ENCODE measurements at places on chromosomes 11 and 22.

GRCh38 chr11:44028401-44028800, 19.4 kb upstream of the ACCSL start:
- no peak overlapping the region for H3K4me3 ChIP-seq
- H3K27ac ChIP-seq: no peak overlapping the region
- DNase-seq: no peak

- H3K27me3 ChIP-seq: no peaks in the 10 kb centered on the region
- peaks cover 1% of the 10 kb centered on the region for H3K36me3 ChIP-seq
- DNase-seq: no peak
- no peak overlapping the region for H3K4me3 ChIP-seq
- no peak overlapping the region for H3K27ac ChIP-seq
Measured at GRCh38 chr22:30640839-30641430, 5.4 kb downstream of the SLC35E4 start.

DNA sequence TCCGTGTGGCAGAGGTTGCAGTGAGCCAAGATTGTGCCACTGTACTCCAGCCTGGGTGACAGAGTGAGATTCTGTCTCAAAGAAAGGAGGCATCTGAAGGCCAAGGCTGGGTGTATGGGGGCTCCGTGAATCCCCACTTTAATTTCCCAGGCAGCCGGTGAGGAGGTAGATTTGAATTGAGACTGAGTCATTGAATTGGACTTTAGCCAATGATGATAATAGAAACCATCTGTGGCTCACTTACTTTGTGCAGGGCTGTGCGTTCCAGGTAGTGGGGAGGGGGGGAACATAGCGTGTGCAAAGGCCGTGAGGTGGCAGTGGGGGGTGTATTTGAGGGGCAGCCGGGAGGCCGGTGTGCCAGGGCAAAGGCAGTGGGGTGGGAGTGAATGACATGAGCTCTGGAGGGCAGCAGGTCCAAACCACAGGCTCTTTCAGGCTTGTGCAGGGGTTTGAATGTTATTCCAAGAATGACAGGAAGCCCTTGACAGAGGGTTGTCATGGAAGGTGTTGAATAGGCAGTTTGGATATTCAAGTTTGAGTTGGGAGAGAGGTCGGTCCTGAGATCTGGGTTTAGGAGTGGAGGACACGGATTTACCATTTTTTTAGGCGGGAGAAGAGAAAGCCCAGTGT, 6.1 kb downstream of the ARHGAP8 start:
- no peak overlapping the region for H3K4me3 ChIP-seq
- no peak for DNase-seq
- peaks cover 7% of the 10 kb centered on the region for H3K36me3 ChIP-seq
- H3K27ac ChIP-seq: no peak overlapping the region

DNA sequence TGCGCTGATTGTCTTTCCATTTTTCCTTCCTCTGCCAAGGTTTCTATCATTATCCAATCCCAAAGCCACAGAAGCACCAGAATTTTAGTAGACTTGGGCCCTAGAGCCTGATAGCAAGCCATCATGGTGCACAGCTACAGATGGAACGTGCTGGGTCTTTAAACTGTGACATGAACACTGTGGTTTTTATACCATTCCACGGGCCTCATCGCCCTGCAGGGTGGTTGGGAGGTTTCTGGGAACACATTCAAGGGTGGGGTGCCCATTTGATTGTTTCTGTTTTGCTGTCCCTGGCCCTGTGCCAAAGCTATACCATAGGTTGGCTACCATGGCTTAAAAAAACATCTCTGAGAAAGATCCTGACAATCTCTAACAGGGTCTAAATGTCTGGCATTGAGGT, 151.9 kb downstream of the CACNA1I start:
- H3K4me3 ChIP-seq: no peak overlapping the region
- H3K4me1 ChIP-seq: peaks cover 5% of the 10 kb centered on the region
- H3K27me3 ChIP-seq: peaks cover 5% of the 10 kb centered on the region

- H3K27ac ChIP-seq: no peak overlapping the region
- H3K4me3 ChIP-seq: no peak overlapping the region
- DNase-seq: no peak
- peaks cover 7% of the 10 kb centered on the region for H3K27me3 ChIP-seq
Measured at GRCh38 chr22:27719535-27720227, 81.9 kb downstream of the MN1 start.

DNA sequence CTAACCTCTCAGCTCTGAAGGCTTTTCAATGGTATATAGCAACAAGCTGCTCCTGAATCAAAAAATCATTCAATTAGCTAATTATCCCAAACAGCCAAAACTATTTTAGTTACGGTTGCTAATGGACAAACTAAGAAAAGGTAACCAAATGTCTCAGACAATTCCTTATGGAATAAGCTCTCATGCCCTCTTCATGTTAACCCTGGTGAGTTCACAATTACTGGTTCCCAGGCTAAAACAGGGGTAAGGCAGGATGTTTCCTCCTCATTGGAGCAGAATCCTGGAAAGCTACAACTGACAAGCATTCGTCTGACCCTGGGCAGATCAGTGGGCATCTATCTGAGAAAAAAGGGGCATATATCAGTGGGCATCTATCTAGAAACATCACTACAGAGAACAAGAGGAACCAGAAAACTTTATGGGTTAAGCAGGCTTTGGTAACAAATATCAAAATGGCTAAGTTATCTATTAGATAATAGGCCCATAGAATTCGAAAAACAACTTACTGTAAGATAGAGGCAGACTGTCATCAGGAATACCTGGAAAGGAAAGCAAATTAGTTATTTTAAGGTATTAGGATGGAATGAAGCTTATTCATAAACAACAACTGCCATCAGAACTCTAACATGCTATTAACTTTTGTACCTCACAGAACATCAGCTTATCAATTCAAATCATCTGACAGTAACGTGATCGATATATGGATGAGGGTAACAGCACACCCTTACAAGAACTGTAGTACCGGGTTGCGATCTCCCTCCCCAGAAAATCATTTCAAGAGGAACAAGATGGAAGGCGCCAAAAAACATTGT, 14.8 kb upstream of the WDR74 start:
- H3K4me1 ChIP-seq: peaks cover 45% of the 10 kb centered on the region
- no peak for DNase-seq
- peaks cover 23% of the 10 kb centered on the region for H3K36me3 ChIP-seq
- H3K4me3 ChIP-seq: peak overlapping the region; percentile 99
- no peaks in the 10 kb centered on the region for H3K27me3 ChIP-seq

DNA sequence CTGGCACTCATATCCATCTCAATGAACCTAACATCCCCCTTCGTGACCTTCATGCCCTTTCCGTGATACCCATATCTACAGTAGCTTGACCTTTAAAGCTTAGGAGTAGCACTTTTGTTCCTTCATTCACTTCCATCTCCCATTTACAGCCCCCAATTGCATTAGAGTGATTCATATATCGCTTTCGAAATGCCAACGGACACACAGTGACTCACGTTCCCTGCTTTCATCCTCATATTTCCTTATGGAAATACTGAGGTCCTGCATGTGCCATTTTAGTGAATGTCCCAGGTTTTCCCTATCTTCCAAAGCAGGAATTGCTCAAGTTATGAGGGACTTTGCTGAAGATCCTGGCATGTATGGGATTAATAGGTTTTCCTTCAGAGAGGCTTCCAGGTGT, 44.3 kb upstream of the CEP126 start:
- peaks cover 7% of the 10 kb centered on the region for H3K27me3 ChIP-seq
- H3K4me1 ChIP-seq: no peaks in the 10 kb centered on the region
- no peaks in the 10 kb centered on the region for H3K36me3 ChIP-seq
- H3K27ac ChIP-seq: no peak overlapping the region
- no peak for DNase-seq
- H3K4me3 ChIP-seq: no peak overlapping the region

DNA sequence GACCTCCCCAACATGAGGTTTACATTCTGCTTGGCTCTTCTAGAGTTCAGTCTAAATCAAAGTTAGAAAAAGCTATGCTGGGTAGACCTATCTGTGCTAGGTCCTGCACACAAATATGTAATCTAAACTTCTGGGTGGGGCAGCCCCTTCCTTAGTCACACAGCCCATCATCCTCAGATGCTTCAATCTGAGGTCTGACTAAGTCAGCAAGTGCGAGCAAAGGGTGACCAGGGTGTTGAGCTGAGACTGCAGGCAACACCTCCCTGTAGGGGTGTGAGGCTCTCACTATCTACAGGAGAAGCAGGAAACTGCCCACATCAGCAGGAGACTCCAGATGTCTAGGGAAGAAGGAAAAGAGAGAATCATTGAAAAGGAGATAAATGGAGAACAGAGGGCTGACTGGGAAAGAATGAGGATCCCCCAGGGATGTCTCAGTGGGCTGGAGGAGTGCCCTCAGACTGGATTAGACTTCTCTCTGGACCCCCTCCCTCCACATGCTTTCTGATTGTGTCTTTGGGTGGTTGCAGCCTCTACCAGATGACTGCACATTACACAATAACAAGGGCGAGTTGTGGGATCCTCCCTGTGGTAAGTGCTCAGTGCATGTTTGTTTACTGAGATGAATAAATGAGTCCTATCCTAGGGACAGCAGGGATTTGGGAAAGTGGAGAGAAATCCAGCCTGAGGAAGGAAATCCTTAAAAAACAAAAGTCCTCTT, 266.2 kb upstream of the PLET1 start:
- no peaks in the 10 kb centered on the region for H3K4me1 ChIP-seq
- H3K36me3 ChIP-seq: no peaks in the 10 kb centered on the region
- peaks cover 13% of the 10 kb centered on the region for H3K27me3 ChIP-seq
- no peak overlapping the region for H3K27ac ChIP-seq
- no peak for DNase-seq
- no peak overlapping the region for H3K4me3 ChIP-seq

- H3K36me3 ChIP-seq: peaks cover 2% of the 10 kb centered on the region
- H3K27me3 ChIP-seq: peaks cover 8% of the 10 kb centered on the region
- peaks cover 10% of the 10 kb centered on the region for H3K4me1 ChIP-seq
- H3K4me3 ChIP-seq: no peak overlapping the region
Measured at GRCh38 chr22:49833340-49834007, 5.8 kb upstream of the BRD1 start.

- no peak overlapping the region for H3K27ac ChIP-seq
- DNase-seq: no peak
- peaks cover 13% of the 10 kb centered on the region for H3K4me1 ChIP-seq
Measured at GRCh38 chr11:126265811-126266210, 2.9 kb downstream of the SRPRA start.

GRCh38 chr11:34940026-34940677, 23.7 kb downstream of the PDHX start:
- peaks cover 12% of the 10 kb centered on the region for H3K4me1 ChIP-seq
- DNase-seq: no peak
- H3K36me3 ChIP-seq: peaks cover 28% of the 10 kb centered on the region

- no peak for DNase-seq
- H3K4me3 ChIP-seq: no peak overlapping the region
- H3K27me3 ChIP-seq: no peaks in the 10 kb centered on the region
- peaks cover 4% of the 10 kb centered on the region for H3K36me3 ChIP-seq
- no peak overlapping the region for H3K27ac ChIP-seq
Measured at GRCh38 chr22:39927544-39927943, 26.7 kb downstream of the GRAP2 start.

DNA sequence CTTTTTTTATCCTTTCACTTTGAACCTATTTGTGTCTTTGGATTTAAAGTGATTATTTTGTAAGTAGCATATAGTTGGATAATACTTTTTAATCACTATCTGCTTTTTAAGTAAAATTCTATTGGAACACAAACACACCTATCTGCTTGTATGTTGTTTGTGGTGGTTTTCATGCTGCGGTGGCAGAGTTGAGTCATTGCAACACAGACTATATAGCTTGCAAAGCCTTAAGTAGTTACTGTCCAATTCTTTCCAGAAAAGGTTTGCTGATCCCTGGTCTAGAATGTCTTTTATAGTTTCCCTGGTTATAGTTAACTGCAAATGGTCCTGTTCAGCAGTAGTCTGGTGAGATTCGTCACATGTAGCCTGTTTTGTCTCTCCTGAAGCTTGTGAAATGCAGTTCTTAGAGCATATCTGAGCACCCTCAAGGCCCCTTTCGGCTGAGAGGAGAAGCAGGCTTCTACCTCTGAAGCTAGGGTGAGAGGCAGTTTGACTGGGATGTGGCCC, 21.5 kb downstream of the SHANK3 start:
- H3K27ac ChIP-seq: no peak overlapping the region
- H3K4me1 ChIP-seq: no peaks in the 10 kb centered on the region
- no peak overlapping the region for H3K4me3 ChIP-seq
- DNase-seq: no peak
- H3K36me3 ChIP-seq: no peaks in the 10 kb centered on the region

DNA sequence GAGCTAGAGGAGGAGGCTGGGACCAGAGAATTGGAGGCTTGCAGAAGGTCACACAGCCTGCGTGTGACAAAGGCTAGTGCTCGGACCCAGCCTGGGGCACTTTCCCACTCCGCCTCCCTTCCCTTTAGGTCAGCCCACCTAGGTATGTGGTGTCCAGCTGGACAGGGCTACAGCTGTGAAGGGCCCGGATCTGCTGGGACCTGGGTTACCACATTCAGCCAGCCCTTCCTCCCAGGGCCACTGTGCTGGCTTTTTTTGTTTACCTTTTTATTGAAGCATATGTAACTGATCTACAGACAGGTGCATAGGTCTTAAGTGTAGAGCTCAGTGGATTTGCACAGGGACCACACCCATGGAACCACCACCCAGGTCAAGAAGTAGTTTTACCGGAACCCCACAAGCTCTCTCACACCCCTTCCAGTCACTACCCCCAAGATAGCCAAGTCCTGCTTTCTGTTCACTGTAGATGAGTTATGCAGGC, 8.7 kb downstream of the CAPN5 start:
- peaks cover 9% of the 10 kb centered on the region for H3K27me3 ChIP-seq
- no peak overlapping the region for H3K27ac ChIP-seq
- no peak for DNase-seq
- no peaks in the 10 kb centered on the region for H3K36me3 ChIP-seq

DNA sequence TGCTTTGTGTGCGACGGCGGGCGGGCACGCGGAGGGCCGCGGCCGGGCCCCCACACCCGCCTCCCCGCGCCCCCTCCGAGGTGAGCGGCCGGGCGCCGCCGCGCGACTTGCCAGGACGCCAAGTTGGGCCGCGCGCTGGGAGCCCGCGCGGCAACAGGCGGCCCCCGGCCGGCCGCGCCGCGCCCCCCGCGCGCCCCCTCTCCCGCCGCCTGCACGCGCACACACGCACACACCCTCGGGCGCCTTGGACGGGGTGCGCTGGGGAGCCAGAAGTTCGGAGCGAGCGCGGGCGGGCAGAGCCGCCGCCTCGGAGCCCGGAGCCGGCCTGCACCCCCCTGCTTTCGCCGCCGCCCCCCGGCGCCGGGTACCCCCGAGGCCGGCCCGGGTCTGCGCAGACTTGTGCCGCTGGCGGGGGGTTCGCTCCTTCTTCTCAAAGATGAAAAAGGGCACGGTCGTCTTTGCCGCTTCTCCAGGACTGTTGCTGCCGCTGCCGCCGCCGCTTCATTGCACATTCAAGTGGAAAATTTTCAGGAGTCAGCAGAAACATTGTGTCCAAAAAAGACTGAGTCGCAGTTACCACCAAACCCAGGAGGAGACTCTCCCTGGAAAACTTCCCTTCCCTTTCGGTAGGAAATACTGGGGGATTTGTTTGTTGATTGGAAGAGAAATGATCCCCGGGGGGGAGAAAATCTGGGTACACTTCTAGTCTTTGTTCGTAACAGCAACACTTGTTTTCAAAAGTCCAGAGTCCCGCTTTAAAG, 895 bp downstream of the TEAD1 start:
- no peaks in the 10 kb centered on the region for H3K36me3 ChIP-seq
- H3K4me1 ChIP-seq: no peaks in the 10 kb centered on the region
- DNase-seq: no peak
- H3K27ac ChIP-seq: no peak overlapping the region

- no peaks in the 10 kb centered on the region for H3K27me3 ChIP-seq
- no peak for DNase-seq
- peaks cover 14% of the 10 kb centered on the region for H3K4me1 ChIP-seq
Measured at GRCh38 chr11:66055021-66055420, 2.9 kb downstream of the SF3B2 start.

Data from memory B cell (primary cell).